ENCODE measurements at places on chromosomes 1 and 21.

DNA sequence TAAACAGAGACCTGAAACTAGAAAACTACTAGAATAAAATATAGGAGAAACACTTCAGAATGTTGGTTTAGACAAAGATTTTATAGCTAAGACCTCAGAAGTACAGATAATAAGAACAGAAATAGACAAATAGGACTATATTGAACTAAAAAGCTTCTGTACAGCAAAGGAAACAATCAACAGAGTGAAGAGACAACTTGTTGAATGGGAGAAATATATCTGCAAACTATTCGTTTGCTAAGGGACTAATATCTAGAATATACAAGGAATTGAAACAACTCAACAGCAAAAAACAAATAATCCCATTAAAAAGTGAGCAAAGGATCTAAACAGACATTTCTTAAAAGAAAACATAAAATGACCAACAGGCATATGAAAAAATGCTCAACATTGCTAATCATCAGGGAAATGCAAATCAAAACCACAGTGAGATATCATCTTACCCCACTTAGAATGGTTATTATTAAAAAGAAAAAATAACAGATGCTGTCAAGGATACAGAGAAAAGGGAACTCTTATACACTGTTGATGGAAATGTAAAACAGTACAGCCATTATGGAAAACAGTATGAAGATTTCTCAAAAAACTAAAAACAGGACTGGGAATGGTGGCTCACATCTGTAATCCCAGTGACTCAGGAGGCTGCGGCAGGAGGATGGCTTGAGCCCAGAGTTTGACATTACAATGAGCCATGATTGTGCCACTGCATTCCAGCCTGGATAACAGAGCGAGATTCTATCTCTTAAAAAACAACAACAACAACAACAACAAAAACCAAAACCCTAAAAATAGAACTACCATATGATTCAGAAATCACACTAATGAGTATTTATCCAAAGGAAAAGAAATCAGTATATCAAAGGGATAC, 37.3 kb upstream of the ZSWIM5 start:
- DNase-seq: no peak

DNA sequence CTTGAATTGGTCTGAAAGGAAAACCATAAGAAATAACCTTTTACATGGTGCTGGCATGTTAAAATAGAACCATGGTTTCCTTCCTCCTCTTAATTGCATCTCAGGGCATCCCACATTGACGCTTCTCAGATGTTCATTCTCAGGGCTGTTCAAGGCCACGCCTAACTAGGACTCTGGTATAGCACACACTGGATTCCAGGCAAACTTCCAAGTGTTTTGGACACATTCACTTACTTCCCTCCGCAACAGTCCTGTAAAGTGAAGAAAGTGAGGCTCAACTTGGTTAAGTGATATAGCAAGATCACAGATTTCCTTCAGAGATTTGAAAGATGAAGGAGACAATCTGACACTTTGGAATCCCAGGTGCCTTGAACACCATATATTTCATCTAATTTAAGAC, 244.8 kb downstream of the DUSP10 start:
- no peak for DNase-seq

- DNase-seq: no peak
Observed at GRCh38 chr1:19325368-19325957, 13.3 kb downstream of the SLC66A1 start.

DNA sequence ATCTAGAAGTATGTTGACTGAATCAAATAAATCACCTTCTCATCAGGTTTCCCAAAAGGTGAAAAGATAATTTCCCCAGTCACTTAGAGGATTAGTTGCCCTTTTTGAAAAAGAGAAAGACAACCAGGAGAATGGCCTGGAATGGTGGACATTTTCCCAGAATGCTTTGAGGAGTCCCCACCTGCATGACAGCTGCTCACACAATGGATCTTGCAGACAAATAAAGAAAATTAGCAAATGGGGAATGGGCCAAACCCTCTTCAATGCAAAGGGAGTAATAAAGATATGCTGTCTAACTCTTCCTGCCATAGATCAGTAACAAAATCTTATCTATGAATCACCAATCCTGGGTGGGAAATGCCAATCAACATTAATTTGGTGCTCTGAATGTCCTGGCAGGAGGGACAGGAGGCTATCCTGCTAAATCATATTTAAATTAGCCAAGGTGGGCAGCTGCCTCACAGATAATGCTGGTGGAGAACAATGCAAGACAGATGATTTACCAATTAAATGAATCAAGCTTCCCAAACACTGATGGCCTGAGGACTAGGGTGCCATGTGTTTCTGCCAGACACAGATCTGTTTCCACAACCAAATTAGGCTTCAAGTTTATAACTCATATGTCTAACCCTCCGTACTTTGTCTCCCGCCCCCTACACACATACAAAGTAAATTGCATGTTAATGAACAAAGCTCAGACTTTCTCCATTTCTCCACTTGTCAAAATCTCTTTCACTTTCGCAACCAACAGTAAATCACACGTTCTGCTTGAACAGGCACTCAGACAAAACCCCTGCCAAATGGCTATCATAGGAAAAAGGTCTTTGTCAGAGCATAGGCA, 488.0 kb upstream of the PLXNA2 start:
- DNase-seq: no peak
